Neural crest cell (in vitro differentiated cells): ENCODE measurements at places on chromosomes 6 and 20. TPM values are rescaled to one million over a fixed set of nuclear protein-coding genes. Genes with fewer than 3 reads are reported as not detected.

GRCh38 chr6:116400328-116400727 lies 29.6 kb downstream of the DSE start:
- no peaks in the 10 kb centered on the region for H3K36me3 ChIP-seq
- no peak overlapping the region for H3K27ac ChIP-seq
- H3K27me3 ChIP-seq: no peaks in the 10 kb centered on the region
- peaks cover 17% of the 10 kb centered on the region for H3K4me1 ChIP-seq

- peaks cover 14% of the 10 kb centered on the region for H3K27me3 ChIP-seq
- H3K4me1 ChIP-seq: no peaks in the 10 kb centered on the region
- no peak for DNase-seq
- no peak overlapping the region for H3K4me3 ChIP-seq
Measured at GRCh38 chr6:126134491-126134890, 148.2 kb downstream of the TRMT11 start.

DNA sequence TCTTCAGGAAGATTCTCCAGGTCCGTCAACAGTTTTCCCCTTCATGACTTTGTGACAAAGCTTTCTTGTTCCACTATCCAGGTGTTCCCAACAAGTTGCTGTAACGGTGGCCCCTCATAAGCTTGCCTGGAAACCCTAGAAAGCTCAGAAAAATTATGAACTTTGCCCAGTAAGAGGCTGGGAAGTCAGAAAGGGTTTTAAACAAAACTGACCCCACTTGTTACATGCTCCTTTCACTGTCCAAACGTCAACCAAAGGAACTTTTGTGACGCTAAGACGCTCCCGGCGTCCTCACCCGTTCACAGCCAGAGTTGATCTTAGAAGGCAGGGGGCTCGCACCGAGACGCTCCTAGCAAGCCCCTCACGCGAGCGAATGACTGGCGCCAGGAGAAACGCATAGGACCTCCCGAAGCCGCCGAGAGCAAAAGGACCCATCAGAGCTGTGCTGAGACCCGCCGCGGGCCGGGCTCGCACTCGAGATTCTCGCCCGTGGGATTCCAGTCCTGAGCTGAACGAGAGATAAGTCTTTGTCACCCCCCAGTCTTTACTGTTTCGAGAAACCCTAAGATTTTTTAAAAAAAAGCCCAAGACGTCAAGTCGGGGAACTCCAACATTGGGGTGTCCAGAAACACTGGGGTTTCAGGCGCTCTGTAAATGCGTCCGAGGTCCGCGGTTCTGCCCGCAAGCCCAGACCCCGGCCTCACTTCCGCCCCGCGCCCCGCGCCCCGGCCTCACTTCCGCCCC lies 544 bp upstream of the ACAT2 start:
- peaks cover 42% of the 10 kb centered on the region for H3K4me1 ChIP-seq
- peak overlapping the region; percentile 99 for H3K27ac ChIP-seq
- H3K27me3 ChIP-seq: peaks cover 6% of the 10 kb centered on the region
- H3K36me3 ChIP-seq: peaks cover 32% of the 10 kb centered on the region

DNA sequence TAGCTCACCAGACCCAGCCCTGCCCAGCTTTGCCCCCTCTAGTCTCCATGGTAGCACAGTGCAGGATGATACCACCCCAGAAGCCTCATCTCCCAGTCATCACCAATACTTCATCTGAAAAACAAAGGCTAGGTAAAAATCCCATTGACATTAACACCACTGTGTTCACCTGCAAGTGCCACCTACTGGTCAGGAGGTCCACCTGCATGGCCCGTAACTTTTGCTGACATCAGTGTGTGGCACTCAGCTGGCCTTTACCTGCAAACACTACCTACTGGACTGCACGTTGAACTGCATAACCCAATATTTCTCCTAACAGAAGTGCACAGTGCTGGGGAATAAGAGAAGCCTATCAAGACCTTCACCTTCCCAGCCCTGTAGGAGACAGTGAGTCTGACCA lies 234.7 kb upstream of the ADGRB3 start:
- no peak overlapping the region for H3K27ac ChIP-seq
- no peaks in the 10 kb centered on the region for H3K4me1 ChIP-seq
- DNase-seq: no peak
- no peaks in the 10 kb centered on the region for H3K36me3 ChIP-seq
- H3K27me3 ChIP-seq: no peaks in the 10 kb centered on the region
- H3K4me3 ChIP-seq: no peak overlapping the region

DNA sequence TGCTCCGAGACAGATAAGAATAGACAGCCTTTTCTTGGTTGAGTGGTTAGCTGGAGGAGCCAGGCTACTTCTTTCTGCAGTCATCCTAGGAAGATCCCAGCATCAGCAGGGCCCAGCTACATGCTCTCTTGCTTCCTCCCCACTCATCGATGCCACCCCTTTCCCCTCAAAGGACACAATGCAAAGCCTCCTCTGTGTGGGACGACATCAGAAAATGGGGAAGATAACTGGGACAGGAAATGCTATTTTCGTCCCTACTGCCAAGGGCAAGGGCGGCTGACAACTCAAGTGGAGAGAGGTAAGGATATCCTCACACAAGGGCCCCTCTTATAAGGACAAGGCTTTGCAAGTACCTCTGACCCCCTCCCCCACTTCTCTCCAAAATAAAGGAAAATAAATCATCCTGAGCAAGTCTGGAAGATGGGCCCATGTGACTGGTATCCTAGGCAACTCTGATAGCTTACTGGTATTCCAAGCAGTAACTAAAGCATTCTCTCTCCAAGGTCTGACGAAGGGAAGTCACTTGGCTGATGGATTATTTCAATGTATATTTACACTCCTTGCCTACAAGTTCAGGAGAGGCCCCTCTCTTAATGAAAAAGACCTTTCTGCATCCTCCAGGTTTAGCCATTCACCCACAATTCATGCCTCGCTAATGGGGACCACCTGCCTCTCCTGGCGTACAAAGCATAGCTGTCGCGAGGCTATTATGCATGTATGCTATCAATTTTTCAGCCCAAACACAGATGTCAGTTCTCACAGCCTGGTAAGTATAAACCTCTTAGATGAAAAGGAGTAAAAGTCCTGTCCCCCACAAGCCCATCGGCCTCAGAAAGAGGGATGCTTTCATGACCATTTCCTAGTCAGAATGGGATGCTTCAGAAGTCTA lies 11.3 kb downstream of the ELMO2 start:
- no peaks in the 10 kb centered on the region for H3K27me3 ChIP-seq
- H3K4me1 ChIP-seq: peaks cover 20% of the 10 kb centered on the region
- H3K4me3 ChIP-seq: peak overlapping the region; percentile 31

DNA sequence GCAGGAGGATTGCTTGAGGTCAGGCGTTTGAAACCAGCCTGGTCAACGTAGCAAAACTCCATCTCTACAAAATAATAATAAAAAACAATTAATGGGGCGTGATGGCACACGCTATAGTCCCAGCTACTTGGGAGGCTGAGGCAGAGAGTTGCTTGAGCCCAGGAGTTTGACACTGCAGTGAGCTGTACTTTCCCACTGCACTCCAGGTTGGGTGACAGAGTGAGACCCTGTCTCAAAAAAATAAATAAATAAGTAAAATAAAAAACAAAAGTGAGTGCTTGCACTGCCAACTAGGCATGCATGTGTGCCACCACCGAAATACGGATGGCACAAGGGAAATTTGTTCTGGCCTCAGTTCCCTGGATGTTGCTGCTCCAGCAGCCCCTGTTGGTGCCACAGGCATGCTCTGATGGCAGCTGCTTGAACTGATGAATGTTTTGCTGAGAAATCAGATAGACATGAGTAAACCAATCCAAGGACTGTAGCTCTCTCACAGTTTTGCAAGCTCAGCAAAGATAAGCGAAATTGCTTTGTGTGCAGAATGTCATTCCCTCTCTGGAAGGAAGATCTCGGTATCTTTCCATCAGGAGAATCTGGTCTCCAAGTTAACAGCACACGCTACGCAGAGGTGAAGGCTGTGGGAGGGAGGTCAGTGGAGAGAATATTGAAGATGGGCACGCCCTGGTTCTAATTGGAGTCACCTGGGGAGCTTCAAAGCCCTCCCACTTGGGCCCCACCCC lies 188.0 kb upstream of the SLC24A3 start:
- H3K27ac ChIP-seq: peak overlapping the region; percentile 19
- H3K4me1 ChIP-seq: no peaks in the 10 kb centered on the region
- no peak overlapping the region for H3K4me3 ChIP-seq
- peaks cover 5% of the 10 kb centered on the region for H3K27me3 ChIP-seq
- no peaks in the 10 kb centered on the region for H3K36me3 ChIP-seq
- DNase-seq: no peak

DNA sequence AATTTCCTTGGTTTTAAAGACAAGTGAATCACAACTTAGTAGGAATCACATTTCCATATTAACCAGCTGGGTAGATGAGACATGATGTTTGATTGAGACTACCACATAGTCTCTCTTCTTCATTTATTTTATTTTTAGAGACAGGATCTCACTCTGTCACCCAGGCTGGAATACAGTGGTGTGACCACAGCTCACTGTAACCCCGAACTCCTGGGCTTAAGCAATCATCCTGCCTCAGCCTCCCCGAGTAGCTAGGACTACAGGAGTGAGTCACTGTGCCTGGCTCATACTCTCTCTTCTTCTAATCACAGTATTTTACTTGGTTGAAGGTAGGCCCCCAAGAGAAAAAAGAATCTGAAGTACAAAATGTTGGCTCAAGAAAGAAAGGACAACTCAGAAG lies 80.2 kb upstream of the ASF1A start:
- no peak overlapping the region for H3K4me3 ChIP-seq
- peaks cover 15% of the 10 kb centered on the region for H3K36me3 ChIP-seq
- no peaks in the 10 kb centered on the region for H3K27me3 ChIP-seq

The ACTR5 gene
- 14.3 and 14.9 TPM in 2 replicates for total RNA-seq

- no peak for DNase-seq
- no peaks in the 10 kb centered on the region for H3K27me3 ChIP-seq
- no peak overlapping the region for H3K27ac ChIP-seq
- no peaks in the 10 kb centered on the region for H3K4me1 ChIP-seq
- no peaks in the 10 kb centered on the region for H3K36me3 ChIP-seq
Measured at GRCh38 chr20:45779011-45779915, 12.4 kb downstream of the WFDC3 start.

The ALDH8A1 gene
- 0.58 and 1.2 TPM in 2 replicates for total RNA-seq

The CENPW gene
- 69.2 and 71.0 TPM in 2 replicates for total RNA-seq

The TXLNB gene
- total RNA-seq: 0.61 and 0.65 TPM in 2 replicates
